ENCODE measurements at places on chromosomes 7 and 10.

DNA sequence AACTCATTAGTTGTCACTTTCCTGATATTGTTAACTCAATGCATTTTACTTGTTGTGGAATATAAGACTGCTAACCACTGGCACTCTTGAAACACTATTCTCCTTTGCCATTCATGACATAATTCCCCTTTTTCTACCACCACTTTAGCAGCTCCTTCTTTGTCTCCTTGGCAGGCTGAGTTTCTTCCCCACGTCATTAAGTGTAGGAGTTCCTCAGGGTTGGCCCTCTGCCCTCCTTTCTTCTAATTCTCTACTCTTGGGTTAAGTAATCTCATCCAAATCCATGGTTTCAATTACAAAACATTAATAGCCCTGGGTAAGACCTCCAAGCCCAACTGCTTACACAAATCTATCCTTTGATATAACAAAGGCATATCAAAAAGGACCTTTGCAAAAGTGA, 175.1 kb downstream of the HGF start:
- no peak for DNase-seq

DNA sequence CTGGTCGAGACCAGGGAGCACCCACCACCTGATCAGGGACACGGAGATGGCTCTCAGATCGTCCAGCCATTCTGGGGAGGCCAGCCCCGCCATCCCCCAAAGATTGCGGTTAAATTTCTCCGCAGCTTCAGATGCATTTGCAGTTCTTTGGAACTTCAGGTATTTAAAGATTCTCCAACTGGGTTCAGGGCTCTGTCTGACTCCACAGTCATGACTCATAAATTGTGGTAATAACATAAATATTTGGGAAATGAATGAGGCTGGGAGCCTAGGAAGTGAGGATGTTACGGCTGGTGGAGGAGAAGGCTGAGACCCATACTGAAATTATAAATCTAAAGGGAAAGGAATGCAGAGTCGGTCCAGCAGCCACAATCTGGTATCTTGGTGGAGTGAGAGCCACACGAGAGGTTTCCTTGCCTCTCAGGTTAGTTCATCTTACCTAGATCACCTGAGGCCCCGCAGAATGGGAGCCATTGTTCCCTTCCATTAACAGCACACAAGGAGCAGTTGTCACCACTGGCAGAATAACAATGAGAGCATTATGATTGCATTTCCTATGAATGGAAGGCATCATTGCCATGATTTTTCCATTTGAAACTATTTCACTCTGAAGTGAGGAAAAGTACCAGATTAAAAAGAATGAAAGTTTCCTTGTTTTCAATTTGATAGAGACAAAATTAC, 26.7 kb upstream of the DNAJB6 start:
- peak; percentile 84 for DNase-seq

DNA sequence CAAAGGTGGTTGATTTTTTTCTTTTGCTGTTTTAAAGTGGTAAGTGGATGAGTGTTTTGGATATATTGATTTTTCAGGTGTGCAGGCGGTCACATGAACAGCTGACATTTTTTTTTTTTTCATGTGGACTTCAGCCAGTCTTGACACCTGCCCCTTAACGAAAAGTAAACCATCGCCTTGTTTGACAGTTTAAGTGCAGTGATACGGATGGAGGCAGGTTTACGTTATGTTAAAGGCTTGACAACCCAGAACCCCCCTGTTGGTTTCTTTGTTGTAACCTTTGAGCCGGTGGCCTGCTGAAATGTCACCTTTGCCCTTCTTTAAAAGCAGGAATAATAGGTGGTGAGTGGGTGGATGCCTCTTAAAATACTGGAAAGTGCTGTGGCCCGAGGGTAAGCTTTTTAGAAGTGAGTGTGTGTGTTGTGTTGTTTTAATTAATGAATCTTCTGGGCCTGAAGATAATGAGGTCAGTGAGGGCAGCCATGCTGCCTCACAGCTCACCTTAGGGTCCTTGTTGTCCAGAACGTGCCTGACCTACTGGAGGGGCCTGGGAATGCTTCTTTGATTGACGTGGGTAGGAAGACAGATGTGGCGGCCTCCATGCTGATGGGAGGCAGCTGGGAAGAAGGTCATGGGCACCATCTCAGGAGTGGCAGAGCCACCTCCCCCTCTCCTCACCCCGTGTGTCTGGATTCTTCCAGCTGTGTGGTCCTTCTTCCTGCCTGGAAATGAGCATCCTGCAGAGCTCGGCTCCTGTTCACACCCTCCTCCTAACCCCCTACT, 69.8 kb downstream of the TCF7L2 start:
- DNase-seq = peak; percentile 27

DNA sequence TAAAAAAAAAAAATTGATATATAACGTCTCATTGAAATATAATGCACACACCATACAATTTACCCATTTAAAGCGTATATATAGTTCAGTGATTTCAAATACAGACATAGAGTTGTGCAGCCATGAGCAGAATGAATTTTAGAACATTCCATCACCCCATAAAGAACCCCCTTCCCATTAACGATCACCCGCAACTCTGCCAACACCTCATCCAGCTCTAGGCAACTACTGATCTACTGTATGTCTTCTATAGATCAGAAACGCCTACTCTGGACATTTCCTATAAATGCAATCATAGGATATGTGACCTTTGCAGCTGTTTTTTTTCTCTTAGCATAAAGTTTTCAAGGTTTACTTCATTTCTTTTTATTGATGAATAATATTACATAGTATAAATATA, 33.4 kb upstream of the GPAM start:
- DNase-seq = no peak

DNA sequence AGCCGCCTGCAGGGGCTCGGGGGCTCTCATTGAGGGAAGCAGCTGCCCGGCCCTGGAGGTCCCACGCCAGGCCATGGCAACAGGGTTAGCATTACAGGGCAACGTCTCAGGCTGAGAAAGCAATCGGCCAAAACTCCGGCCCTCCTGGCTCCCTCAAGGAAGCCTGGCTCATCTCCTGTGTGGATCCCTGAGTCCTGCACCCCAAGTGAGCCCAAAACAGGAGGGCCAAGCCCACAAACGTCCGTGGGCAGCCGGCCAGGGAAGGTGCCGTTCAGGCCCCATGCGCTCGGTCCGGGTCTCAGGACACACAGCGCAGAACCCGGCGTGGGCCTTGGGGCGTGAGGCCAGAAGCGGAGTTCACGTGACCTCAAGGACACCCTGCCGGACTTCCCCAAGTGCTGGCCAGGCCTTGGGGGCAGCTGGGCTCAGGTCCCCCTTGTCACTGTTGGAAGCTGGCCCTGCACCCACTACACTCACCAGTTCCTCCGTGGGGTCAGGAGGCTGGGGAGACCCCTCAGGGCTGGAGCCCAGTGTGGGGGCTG, 8.0 kb upstream of the PWWP2B start:
- DNase-seq = peak; percentile 95

GRCh38 chr7:70486977-70487376, 645.0 kb upstream of the GALNT17 start:
- DNase-seq = no peak

- no peak for DNase-seq
These were observed 23.3 kb downstream of the CYP17A1 start for GRCh38 chr10:102813734-102814452.

- no peak for DNase-seq
These were observed 145.8 kb upstream of the BET1 start for GRCh38 chr7:94149789-94150545.

GRCh38 chr10:44907556-44907955, 3.6 kb upstream of the TMEM72 start:
- no peak for DNase-seq

DNA sequence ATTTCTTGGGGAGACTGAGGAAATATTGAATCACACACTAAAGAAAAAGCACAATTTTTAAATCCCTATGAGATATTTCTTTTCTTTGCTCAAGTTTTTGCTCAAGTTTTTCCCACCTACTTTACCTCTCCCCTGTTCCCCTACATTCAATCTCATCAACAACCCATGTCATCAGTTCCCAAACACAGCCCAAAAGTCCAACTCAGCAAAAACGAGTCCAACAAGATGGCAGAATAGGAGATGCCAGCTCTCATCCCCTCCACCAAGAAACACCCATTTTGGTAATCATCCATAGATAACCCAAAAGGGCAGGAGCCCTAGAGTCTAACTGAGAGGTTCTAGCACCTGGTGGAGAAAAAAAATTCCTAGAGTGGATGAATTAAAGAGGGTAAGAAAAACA, 152.5 kb upstream of the GHITM start:
- no peak for DNase-seq

GRCh38 chr7:26857506-26858240, 6.7 kb downstream of the SKAP2 start:
- peak; percentile 38 for DNase-seq

DNA sequence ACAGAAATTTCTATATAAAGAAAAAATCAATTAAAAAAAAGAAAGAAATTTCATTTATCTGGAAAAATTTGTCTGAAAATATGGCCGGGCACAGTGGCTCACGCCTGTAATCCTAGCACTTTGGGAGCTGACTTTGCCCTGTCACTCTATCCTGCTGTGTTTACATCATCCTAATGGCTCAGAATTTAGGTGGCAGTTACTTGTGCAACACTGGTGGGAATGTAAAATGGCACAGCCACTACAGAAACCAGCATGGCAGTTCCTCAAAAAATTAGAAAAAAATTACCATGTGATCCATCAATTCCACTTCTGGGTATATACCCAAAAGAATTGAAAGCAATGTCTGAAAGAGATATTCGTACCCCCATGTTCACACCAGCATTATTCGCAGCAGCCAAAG, 405.2 kb upstream of the AUTS2 start:
- DNase-seq = no peak

DNA sequence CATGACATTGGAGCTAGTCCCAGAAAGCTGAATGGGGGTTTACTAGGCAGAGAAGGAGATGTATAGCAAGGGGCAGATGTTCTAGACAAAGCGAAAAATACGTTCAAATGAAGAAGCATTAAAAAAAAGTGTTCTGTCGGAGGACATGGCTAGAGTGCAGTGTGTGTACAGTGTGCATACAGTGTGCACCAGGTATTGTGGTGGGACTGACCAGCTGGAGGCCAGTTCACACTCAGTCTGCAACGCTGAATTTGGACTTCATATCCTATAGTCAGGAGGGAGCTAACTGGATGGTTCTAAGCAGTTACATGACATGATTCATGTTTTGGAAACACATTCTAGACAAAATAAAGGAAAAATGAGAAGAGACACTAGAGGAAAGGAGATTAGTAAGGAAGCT, 8.8 kb downstream of the BBIP1 start:
- DNase-seq = no peak

GRCh38 chr10:87751274-87751673, 66.8 kb downstream of the ATAD1 start:
- DNase-seq = no peak

- DNase-seq = peak; percentile 84
These were observed 186.8 kb downstream of the USP6NL start for GRCh38 chr10:11424456-11425295.

DNA sequence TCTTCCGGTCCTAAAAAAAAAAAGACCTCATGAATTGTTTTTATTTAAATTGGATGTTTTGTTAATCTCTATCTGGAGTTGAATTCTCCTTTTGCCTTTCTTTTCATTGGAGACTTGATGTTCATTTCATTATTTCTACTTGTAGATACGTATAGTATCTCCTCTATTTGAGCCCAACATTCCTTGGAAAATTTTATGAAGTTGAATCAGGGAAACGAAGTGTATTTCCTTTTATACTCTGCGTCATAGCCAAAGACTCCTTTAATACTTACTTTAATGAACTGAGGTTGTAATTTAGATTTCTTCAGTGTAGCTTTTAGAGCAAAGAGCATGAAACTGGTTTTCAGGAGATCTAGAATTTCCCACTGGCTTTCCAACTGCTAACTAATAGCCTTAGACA, 132.4 kb downstream of the KIAA1217 start:
- no peak for DNase-seq

GRCh38 chr7:140176122-140176701, 571 bp downstream of the KDM7A start:
- peak; percentile 72 for DNase-seq

DNA sequence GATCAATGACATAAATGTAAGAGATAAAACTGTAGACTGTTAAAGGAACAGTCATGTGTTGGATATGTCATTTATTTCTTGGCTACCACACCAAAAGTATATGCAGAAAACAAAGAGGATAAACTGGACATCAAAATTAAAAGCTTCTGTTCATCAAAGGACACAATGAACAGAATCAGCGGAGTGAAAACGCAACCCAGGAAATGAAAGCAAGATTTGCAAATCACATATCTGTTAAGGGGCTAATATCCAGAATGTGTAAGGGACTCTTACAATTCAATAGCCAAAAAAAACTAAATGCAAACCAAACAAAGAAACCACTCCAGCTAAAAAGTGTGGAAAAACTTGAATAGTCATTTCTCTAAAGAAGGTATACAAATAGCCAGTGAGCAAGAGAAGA, 164.3 kb downstream of the ZMYND11 start:
- no peak for DNase-seq

DNA sequence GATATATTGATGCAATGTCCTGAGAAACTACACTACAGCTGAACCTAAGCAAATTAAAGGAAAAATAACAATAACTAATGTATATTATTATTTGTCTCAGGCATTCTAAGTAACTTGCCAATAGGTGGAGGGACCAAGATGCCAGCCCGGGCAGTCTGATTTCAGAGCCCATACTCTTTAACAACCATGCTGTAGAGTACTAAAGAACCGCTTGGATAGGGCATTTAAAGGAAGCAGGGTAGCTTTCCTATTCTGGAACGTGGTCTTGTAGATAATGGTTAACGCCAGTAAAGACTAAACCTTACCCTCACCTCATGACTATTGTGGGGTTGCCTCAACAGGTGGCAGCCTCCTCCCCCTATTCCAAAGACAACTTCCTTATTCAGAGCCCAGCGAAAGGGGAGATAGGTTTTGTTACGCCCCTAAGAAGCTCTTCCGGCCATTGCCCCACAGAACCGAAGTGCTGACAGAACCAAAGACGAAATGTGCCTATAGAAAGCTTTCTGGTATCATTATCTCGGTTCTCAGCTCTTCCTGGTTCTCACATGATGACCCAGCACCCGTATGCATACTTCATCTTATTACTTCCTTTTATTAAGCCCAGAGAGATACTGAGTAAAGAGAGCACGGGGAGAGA, 707 bp upstream of the C1GALT1 start:
- peak; percentile 49 for DNase-seq

- DNase-seq = peak; percentile 90
These were observed at the start of gene AKR1E2 for GRCh38 chr10:4825868-4826791. Gene AKR1E2 (plus strand): TSS chr10:4826207. CDS start chr10:4826325, 118 bp downstream.

DNA sequence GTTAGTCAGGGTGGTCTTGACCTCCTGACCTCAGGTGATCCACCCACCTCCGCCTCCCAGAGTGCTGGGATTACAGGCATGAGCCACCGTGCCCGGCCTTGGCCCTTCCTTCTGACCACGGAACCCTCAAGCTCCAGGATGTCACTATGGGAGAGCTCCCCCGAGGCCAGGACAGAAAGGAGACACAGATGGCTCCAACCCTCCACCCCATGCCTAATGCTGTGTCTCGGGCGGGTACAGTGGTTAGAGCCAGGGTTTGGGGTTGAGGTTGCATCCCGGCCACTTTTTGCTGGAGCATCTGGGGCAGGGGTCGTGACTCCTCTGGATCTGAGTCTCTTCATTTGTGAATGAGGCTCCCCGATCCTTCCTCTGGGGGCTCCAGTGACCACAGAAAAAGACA, 8.1 kb downstream of the MYL10 start:
- DNase-seq = peak; percentile 61

GRCh38 chr7:604884-605531, 85.4 kb upstream of the PDGFA start:
- DNase-seq = no peak

GRCh38 chr10:37263304-37263703, 137.9 kb downstream of the ANKRD30A start:
- no peak for DNase-seq
